IPS-NIHi11 (cell line): ENCODE measurements at places on chromosomes 1 and 21.
A peak's percentile ranks its signal among the peaks of the same experiment; 100 is the strongest.

DNA sequence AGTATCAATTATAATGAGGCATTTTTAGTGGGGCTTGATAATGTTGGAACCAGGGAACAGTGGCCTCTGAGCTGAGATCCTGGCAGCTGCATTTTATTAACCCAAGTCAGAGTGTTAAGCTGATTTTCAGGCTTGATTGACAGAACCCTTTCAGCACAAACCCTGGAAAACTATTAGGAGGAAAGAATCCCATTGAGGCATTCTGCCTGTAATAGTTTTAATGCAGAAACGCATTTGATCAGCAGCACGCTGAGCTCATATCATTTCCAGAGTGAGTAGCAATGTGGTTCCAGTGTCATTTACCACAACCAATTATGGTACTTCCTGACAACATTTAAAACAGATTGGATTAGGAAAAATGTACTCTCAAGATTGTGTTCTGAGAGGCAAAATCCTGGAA is 78.3 kb upstream of the BARHL2 start:
- no peak for DNase-seq

DNA sequence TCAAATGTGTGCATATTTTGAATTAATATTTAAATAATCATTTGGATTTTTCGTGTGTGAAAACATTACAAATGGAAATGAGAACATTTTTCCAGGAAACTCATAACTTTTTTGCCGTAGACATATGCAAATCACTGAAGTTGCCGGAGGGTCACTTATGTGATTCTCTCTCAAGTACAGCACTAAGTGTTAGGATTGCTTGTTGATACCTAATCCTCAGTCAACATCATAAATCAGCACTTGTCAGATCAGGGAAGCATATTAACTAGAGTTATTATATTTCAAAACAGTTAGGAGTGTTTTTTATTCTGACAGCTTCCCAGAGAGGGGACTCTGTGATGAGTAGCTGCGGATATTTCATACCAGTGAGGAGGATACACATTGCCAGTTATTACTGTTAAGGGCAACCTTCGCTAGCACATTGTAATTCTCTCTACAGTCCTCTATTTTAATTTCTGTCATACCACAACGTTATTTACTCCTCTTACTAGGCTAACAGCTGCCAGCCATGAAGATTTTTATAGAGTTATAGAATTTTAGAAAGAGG is 41.5 kb downstream of the NCAM2 start:
- no peak for DNase-seq

- no peak for DNase-seq
Observed at GRCh38 chr1:24560361-24560760, 4.5 kb downstream of the NCMAP start.

DNA sequence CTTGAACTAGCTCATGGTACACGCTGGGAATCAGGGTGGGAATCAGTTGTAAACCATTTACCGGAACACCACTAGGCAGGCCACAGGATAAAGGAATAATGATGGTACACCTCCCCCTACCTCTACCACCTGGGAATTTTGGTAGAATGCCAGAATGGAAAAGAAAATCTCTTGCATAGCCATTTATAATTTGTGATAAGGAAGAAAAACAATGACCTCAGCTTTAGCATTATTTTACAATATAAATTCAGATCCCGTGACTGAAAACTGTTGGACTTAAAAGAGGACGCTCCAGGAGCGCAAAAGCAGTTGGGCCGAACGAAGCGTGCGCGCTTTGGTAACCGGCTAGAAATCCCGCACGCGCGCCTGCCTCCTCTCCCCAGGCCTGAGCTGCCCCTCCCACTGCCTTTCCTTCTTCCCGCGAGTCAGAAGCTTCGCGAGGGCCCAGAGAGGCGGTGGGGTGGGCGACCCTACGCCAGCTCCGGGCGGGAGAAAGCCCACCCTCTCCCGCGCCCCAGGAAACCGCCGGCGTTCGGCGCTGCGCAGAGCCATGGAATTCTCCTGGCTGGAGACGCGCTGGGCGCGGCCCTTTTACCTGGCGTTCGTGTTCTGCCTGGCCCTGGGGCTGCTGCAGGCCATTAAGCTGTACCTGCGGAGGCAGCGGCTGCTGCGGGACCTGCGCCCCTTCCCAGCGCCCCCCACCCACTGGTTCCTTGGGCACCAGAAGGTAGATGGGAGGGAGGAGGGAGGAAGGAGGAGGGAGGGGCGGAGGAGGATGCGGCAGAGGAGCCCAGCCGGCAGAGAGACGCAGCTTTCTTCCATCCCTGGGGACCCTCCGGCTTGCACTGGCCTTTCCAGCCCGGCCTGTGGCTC is at the start of gene CYP4X1:
Gene CYP4X1 (plus strand): TSS at position 402 of the 873 bp plus-strand sequence. CDS start 149 bp downstream, at position 551.
- peak; percentile 63 for DNase-seq

GRCh38 chr1:19582318-19582717 is 61.8 kb upstream of the NBL1 start:
- peak; percentile 88 for DNase-seq

GRCh38 chr1:116372651-116373430 is at the start of gene ATP1A1:
ATP1A1 (plus strand) TSS chr1:116373244; CDS start chr1:116373512, 268 bp downstream.
- peak; percentile 97 for DNase-seq

GRCh38 chr21:44939532-44940115 is at the start of gene SLX9:
SLX9 (plus strand) TSS chr21:44940029; CDS start chr21:44940058, 29 bp downstream.
- DNase-seq, result peak; percentile 98

- DNase-seq, result no peak
Observed at GRCh38 chr1:40044110-40044509, 3.6 kb downstream of the CAP1 start.

GRCh38 chr1:214615109-214615508 is 12.1 kb downstream of the CENPF start:
- no peak for DNase-seq

GRCh38 chr1:94851571-94851970 is 31.4 kb downstream of the SLC44A3 start:
- no peak for DNase-seq

- DNase-seq, result no peak
Observed at GRCh38 chr1:93658188-93658587, 23.4 kb downstream of the BCAR3 start.

DNA sequence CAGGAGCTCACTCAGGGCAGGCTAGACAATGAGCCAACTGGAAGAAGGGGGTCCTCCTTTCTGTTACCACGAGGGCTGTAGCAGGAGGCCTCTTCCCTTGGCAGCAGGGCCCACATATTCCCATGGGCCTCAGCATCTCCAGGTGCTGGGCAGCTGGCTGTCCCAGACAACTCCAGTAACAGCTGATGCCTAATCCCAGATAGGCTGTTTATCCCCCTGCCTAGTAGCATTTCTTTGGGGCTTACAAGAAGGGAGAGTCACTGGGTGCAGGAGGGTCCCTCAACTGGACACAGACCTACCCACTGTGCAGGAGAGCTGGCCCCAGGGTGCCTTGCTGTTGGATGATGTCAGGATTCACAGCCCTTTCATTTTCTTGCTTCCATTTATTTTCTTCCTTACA is 278.2 kb downstream of the DSCAM start:
- DNase-seq, result no peak

- no peak for DNase-seq
Observed at GRCh38 chr1:30668546-30669327, 54.6 kb downstream of the MATN1 start.

- no peak for DNase-seq
Observed at GRCh38 chr1:72851597-72851996, 569.3 kb upstream of the NEGR1 start.

DNA sequence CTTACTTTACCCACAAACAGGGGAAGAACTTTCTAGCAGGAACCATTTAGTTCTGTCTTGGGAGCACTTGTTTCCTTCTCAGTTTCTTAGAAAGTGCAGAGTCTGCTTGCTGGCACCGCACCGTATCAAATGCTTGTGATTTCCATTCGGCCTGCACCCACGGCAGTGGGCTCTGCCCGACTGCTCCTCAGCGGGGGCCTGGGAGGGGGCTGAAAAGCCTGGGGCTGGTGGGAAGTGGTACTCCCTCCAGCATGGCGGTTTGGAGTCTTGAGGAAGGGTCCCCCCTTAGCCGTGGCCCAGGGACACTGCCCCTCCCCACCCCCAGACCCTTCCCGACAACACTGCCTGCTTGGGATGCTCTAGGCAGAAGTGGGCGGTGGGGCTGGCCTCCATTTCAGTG is 57.0 kb downstream of the KIF26B start:
- DNase-seq, result no peak

DNA sequence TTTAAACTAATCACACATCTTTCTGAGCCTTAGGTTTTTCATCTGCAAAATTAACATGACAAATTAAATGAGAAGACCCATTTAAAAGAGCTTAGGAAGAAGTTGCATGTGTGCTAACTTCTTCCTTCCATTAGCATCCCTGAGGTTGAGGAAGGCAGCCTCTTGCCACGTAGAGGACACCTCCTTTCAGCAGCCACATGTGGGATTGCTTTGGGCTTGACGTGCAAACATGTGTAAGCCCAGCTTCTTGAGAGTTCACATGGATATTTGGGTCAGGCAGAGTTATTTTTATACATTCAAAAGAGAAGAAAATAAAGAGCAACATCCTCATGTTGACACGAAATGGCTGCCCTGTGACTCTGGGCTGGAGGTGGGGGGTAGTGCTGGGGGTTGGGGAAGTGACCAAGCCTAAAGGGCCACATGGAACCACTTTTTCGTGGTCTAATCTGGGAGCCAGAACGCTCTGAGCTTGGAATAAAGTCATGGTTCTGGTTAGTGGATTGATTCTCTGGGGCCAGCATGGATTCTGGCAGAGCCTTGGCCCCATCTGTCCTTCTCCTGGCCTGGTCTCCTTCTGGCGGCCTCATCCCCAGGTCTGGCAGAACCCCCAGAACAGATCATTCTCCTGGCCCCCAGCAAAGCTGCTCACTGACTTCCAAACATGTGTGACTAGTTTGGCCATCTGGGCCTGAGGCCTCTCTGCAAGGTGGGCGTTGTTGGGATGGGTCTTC is 137.1 kb upstream of the USP24 start:
- DNase-seq, result no peak

DNA sequence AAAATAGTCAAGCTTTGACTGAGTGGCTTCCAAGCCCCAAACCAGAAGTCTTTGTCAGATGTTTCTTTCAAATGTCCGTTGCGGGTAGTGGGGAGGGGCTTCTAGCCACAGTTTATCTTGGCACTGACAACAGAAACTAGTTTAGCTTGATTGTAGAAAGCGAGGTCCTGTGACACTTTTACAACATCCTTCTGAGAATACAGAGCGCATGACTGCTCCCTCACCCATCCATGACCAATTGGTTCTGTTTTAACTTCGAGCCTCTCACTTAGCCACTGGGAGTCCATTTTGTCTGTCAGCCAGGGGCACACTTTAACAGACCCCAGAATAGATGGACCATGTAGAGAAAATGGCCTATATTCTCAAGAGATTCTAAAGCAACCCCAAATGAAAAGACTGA is 199.2 kb upstream of the ST6GALNAC5 start:
- no peak for DNase-seq

GRCh38 chr1:64962441-64962840 is 3.9 kb downstream of the JAK1 start:
- no peak for DNase-seq

DNA sequence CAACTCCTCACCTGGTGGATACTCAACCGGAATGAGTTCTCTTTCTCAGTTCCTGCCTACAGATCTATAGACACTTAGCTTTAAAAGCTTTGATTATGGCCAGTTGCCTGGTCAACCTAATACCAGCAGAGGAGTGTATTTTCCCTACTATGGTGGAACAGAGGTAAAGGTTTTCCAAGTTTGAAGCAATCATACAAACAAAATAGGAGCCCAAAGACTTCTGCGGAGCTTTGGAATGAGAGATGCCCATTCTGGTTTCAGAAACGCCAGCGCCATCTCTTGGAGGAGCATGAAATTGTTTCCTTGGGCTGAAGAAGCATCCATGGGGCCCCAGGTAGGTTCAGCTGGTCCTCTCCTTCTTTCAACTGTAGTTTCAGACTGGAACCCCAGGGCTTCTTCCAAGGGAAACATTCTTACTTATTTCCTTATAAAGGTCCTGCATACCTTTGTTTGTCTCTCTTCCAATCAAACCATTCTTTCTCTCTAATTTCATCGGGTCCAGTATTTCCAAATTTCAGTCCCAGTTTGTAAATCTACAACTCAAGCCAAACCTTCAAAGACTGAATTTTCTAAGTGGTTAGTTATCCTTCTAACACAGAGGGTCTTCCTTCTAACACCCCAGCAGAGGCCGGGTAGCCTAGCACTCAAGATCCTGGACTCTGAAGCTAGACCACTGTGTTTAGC is 95.9 kb downstream of the KCNJ15 start:
- peak; percentile 78 for DNase-seq

DNA sequence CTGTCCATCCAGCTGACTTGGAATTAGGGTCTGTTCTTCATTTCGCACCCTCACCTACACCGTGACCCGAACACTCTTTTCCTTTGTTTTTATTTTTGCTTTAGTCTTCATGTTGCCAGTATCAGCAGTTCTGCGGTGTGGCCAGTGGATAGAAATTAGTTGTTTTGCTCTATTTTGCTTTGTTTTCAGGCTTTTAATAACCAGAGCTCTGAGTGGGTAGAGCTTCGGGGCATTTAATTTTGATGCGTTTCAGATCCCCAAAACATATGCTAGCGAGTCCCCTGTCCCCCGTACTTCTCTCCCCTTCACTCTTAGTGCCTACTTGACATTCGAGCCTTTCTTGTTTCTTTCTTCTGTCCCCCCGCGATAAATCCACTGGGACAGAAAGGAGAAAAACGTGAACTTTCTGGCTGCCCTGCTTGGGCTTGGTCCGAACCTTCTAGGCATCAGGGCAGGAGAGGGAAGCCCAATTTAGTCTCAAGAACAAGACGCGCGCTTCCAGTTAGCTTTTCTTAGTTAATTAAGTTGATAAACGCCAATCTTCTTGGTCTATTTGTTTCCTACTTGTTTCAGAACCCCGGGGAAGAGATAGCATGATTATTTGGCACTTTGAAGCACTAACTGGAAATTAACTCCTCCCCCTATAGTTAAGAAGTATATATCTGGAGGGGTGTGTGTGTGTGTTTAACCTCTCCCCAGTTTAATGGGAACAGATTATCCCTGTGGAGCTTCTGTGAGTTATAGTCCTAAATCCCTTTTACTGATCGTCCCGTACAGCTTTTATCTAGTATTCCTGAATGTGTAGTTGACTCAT is 839 bp downstream of the SWT1 start:
- DNase-seq, result no peak

- DNase-seq, result no peak
Observed at GRCh38 chr1:160048335-160048734, 16.5 kb upstream of the PIGM start.
